ENCODE measurements at places on chromosomes 1 and 21. TPM values are rescaled to one million over a fixed set of nuclear protein-coding genes. Genes with fewer than 3 reads are reported as not detected.

DNA sequence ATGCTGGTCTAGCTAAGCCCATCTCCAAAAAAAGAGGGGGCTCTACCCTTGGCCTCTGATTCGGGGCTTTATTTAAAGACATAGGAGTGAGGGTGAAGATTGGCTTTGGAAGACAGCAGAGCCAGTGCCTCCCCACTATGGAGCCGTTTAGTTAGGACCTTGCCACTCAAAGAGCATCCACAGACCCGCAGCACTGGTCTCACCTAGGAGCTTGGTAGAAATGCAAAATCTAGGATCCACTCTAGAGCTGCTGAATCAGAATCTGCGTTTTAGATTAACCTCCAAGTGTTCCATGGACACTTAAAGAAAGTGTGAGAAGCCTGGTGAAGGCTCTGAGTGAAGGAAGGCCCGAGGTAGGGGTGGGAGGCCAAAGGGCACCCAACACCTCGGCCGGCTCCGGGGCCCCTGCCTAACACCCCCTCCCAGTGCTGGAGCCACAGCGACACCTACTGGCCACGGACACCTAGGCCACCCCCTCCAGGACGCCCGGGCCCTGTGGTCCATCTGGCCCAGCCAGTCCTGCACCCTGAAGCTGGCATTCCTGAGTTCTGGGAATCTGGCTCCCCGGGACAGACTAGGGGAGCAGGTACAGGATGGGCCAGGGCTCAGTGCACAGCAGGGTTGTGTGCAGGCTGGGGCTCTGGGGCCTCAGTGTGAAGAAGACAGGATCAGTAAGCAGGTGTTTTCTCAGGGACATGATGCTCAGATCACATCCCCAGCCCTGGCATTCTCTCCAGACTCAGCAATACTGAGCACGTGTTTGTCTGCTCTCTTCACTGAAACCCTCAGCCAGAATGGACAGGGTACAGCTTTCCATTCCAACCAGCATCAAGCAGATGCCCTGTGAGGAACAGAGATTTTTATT is 79.2 kb downstream of the TMEM53 start:
- peak; percentile 72 for DNase-seq

LINGO4 gene
- not detected for total RNA-seq

PAPPA2 gene
- 13.1 TPM for total RNA-seq

DNA sequence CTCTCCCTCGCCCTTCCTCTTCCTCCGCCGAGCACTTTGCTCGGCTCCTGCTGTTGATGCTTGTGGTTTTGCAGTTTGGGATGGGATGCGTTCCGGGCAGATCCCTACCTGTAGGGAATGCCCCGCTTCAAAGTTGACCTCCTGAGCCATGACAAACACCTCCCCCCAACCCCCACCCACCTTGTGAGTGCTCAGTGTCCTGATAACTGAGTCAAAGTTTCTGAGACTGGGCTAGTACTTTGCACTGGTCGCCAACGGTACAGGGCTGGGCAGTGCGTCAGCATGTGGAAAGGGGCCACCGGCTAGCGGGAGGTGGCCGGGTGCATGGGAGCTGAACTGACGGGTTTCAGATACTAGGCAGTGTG is 771 bp downstream of the RABGAP1L start:
- no peak for DNase-seq

GRCh38 chr1:117683571-117684285 is 77.9 kb downstream of the TENT5C start:
- no peak for DNase-seq

TMEM200B gene
- total RNA-seq = 0.94 TPM

GRCh38 chr21:43295066-43295958 is 126.5 kb downstream of the CRYAA start:
- no peak for DNase-seq

WNT4 gene
- 5.6 TPM for total RNA-seq

CAMK1G gene
- total RNA-seq = 7.3 TPM

- no peak for DNase-seq
Observed at GRCh38 chr1:206079135-206079534, 26.2 kb downstream of the RHEX start.

- no peak for DNase-seq
Observed at GRCh38 chr1:79105500-79105899, 99.0 kb upstream of the ADGRL4 start.

KRTAP13-3 gene
- not detected for total RNA-seq

- DNase-seq = no peak
Observed at GRCh38 chr1:160704250-160704649, 7.4 kb downstream of the CD48 start.

- DNase-seq = no peak
Observed at GRCh38 chr1:197307136-197307535, 39.1 kb downstream of the CRB1 start.

SPATA46 gene
- not detected for total RNA-seq

LCE1C gene
- not detected for total RNA-seq

GRCh38 chr1:86498281-86498680 is 29.6 kb downstream of the CLCA1 start:
- DNase-seq = no peak

OR2AK2 gene
- total RNA-seq = 0.78 TPM

CDC42SE1 gene
- 33.4 TPM for total RNA-seq

- DNase-seq = no peak
Observed at GRCh38 chr1:19427087-19427781, 58.1 kb downstream of the CAPZB start.

BRDT gene
- total RNA-seq = not detected

DNA sequence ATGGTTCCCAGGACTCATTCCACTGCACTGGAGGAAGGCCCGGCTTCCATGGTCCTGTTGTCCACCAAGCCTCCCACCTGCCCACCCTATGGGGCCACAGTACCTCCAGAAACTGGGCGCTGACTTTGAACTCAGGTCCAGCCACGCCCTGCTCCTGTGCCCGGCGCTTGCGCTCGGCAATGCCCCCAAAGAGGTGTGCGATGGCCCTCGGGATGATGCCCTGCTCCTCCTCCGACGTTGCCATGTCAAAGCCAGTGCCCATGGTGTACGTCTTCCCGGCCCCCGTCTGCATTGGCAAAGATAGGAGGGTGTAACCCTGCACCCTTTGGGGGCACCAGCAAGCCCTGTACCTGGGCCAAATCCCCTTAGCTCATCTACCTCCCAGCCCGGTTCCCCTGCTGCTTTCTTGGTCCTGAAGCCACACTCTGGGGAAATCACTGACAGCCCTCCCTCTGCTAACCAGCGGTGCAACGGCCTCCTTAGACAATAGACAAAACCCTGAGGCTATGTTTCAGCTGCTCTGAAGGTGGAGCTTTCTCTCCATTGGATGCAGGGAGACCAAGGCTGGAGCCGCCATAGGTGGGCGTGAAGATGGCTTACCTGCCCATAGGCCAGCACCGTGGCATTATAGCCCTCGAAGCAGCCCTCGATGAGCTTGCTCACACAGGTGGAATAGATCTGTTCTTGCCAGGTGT is 14.7 kb downstream of the KIF21B start:
- no peak for DNase-seq

DNA sequence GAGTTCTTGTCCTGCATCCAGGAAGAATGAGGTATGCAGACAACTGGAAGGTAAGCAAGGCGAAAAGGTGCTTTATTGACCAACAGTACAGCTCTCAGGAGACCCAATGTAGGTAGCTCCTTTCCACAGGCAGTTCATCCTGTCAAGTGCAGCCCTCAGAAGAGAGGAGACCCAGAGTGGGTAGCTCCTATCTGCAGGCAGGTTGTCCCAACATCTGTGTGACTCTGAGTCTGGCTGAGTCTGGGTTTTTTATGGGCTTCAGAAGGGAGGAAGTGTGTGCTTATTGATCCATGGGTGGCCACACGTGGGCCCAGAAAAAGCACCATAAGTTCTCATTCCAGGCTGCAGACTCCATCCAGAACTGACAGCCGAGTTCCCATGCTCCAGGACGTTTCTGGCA is 34.0 kb downstream of the ZNF691 start:
- no peak for DNase-seq

RGS16 gene
- 1.6 TPM for total RNA-seq

DNA sequence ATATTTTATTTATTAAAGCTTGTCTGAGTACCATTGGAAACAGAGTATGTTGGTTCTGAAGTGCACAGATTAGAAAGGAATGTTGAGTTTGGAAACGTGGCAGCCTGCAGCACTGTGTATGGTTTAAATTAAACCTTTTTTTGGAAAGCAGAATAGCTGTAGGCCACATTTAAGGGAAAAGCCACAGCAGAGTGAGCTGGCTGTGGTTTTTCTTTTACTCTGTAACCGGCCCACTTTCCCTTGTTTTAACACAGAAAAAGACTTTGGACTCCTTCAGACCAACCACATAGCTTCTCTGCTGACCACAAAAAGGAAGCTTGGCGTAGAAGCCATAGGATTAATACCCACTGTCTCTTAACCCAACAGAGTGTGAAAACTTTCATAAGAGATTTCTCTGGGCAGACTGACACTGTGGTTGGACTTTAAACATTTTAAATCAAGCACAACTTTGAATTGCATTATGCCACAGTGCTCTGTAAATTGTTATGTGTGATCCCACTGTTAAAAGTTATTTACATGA is 75.2 kb downstream of the NFIA start:
- DNase-seq = no peak
